Placental pericyte (primary cell): ENCODE measurements at places on chromosomes 2 and 18. TPM values are rescaled to one million over a fixed set of nuclear protein-coding genes. Genes with fewer than 3 reads are reported as not detected.

Gene GYPC
- 80.3 and 213 TPM in 2 replicates for total RNA-seq

Gene RNF138
- total RNA-seq = 12.7 and 25.2 TPM in 2 replicates

Gene BCL11A
- 0.88 and 1.6 TPM in 2 replicates for total RNA-seq

Gene LOXHD1
- total RNA-seq = not detected in 2 replicates

Gene NPAS2
- 17.2 and 27.4 TPM in 2 replicates for total RNA-seq

Gene MSGN1
- not detected in 2 replicates for total RNA-seq

Gene KRTCAP3
- not detected in 2 replicates for total RNA-seq

Gene KCNS3
- total RNA-seq = 4.2 and 7.0 TPM in 2 replicates

Gene CD8B2
- total RNA-seq = not detected in 2 replicates

Gene TUBA3D
- total RNA-seq = not detected in 2 replicates

Gene CDCA7
- total RNA-seq = 0.66 and 4.4 TPM in 2 replicates

Gene EFEMP1
- total RNA-seq = 20.2 and 658 TPM in 2 replicates

Gene ERMN
- under 0.01 TPM in 1 of 2 replicates, not detected in the other for total RNA-seq
